Regular cardiac myocyte (primary cell): ENCODE measurements at places on chromosomes 5 and 9. TPM values are rescaled to one million over a fixed set of nuclear protein-coding genes. Genes with fewer than 3 reads are reported as not detected.

Gene GPX3
- 10.5 and 18.6 TPM in 2 replicates for total RNA-seq

Gene PCDHA9
- under 0.01 TPM in 2 replicates for total RNA-seq

Gene PCDHGB1
- total RNA-seq, result 0.38 and 3.1 TPM in 2 replicates

Gene FOXD4
- total RNA-seq, result 0.19 and 0.56 TPM in 2 replicates

Gene PCDHB3
- 0.19 and 3.9 TPM in 2 replicates for total RNA-seq

Gene TLN1
- total RNA-seq, result 342 and 359 TPM in 2 replicates
